ENCODE measurements at places on chromosomes 11 and 22.

DNA sequence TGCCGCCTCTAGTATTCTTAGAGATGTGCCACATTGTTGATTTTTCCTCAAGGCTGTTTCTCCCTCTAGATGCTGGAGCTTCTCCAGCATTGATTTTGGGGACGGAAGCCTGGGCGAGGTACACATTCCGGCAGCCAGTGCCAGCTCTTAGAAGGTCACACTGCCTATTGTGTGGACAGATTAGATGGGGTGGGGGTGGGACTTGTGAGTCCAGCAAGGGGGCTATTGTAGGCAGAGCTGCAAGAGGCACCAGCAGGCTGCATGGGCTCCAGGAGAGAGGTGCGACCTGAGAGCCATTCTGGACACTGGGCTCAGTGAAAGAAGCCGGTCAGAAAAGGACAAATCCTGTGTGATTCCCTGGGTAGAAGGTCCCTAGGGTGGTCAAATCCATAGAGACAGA lies 12.4 kb downstream of the C11orf21 start:
- no peak for DNase-seq

DNA sequence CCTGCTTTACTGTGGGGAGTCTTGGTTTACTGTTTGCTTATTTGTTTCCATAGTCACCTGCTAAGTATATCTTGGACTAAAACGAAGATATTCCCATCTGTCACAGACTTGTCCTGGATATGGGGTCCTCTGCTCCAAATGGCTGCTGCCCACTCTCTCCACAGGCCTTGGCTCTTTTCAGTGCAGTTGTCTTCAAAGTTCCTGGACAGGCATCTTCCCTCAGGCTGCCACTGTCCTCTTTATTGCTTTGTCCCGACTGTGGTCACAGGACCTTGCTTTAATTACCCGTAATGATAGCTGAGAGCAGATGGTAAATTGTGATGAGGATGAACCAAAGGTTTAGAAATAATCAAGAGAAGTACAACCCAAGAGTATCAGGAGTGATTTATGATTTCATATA lies 713.9 kb upstream of the CCDC179 start:
- DNase-seq: no peak

DNA sequence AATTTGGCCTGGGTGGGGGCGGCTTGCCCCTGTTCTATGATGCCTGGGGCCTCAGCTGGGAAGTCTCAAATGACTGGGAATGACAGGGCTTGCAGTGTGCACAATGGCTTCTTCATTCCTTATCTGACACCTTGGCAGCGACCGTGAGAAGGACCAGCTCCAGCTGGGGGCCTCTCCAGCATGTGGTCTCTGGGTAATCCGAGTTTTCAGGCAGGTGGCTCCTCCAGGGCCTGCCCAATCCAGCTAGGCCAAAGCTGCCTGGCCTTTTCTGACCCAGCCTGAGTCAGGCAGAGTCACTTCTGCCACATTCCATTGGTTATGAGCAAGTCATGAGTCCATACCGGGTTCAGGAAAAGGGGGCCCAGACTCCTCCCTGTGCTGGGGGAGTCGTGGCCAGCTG lies 646.0 kb downstream of the OPCML start:
- DNase-seq: no peak

GRCh38 chr11:78234006-78234405 lies 45.3 kb downstream of the USP35 start:
- DNase-seq: no peak

DNA sequence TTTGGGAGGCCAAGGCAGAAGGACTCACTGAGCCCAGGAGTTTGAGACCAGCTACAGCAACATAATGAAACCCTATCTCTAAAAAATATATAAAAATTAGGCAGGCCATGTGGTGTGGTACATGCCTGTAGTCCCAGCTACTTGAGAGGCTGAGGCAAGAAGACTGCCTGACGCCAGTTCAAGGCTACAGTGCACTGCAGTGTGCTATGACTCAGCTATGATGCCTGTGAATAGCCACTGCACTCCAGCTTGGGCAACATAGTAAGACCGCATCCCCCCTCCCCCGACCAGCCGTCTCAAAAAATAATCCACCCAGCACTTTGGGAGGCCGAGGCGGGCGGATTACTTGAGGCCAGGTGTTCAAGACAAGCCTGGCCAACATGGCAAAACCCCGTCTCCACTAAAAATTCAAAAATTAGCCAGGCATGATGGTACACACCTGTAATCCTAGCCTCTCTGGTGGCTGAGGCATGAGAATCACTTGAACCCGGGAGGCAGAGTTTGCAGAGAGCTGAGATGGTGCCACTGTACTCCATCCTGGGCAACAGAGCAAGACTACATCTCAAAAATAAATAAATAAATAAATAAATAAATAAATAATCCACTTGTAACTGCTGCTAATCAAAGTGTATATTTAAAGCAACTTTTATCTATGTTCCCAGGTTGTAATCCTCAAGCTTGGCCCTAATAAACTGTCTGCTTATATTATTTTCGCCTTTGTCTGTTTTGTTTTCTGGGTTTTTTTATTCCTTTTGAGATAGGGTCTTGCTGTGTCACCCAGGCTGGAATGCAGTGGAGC lies 7.8 kb downstream of the HPS5 start:
- DNase-seq: no peak

DNA sequence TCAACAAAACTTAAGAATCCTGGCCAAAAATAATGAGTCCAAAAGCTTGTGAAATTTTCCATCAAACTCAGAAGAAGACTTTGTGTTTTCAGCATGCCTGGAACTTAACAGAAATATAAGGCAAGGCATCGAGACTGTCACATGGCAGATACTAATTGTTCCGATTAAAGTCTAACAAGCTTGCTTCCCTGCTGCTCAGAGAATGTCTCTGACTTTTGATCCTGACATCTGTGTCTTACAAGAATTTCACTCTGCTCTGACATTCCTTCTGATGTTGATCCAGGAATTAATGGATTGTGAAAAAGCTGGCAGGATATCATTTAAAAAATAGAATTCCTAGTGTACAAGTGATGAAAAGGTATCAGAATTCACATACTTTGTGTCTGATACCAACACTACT lies 170.2 kb downstream of the DCDC1 start:
- no peak for DNase-seq

- no peak for DNase-seq
Observed at GRCh38 chr11:88469561-88470225, 132.2 kb upstream of the CTSC start.

DNA sequence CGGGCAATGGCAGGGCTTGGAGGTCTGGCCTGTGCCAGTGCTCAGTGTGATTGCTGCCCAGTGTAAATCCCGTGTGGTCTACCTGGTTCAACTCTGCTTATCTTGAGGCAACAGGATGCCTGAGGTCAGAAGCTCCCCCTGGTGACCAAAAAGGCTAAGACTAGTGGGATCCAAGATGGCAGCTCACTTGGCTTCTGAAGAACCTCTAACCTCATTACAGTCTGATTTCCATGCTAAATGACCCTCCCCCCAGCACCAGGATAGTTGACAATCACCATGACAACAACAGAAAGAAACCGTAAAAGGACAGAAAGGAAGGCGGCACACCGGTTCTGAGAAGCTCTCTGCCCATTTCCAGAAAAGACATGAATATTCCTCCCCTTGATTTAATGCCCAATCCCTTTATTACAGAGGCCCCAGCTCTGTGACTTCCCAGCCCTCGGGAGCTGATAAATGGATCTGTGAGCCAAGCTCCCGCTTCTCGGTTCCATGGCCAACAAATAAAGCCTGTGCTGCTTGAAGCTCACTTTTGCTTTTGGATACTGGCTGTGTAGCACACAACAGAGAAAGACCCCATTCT lies 398.4 kb downstream of the CTTN start:
- no peak for DNase-seq

- DNase-seq: no peak
Observed at GRCh38 chr11:79382301-79383050, 58.4 kb downstream of the TENM4 start.

DNA sequence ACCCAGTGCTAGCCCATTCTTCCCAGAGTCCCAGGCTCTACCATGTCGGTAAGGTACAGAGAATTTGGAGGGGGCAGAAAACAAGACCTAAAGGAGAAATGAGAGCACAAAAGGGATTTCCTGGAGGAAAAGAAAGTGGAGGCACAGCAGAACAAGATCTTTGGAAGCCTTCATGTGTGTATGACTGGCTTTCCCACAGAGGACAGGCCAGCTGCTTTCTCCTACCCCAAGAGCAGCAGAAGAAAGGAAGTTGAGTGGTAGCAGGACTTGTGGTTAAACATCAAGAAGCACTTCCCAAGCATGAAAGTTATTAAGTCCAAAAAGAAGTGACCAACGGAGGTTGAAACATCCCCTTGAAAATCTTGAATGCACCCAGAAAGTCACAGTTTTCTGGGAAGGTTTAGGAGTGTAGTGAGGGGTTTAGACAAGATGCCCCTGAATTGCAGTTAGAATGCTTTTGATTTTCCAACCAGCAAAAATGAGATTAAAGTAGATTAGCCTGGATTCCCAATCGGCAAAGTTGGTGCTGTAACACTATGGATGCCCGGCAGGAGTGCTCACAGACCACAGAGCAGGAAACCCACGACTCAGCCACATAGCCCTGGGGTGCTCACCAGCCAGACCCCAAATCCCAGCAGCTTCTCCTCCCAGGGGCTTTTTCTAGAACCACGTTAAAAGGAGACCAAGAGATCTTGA lies 608 bp downstream of the TMPRSS13 start:
- no peak for DNase-seq

- DNase-seq: peak; percentile 55
Observed at GRCh38 chr11:64743591-64744543, at the start of gene RASGRP2. TSS of gene RASGRP2 (minus strand) at chr11:64744142. CDS start at chr11:64742866, 1,276 bp downstream.

DNA sequence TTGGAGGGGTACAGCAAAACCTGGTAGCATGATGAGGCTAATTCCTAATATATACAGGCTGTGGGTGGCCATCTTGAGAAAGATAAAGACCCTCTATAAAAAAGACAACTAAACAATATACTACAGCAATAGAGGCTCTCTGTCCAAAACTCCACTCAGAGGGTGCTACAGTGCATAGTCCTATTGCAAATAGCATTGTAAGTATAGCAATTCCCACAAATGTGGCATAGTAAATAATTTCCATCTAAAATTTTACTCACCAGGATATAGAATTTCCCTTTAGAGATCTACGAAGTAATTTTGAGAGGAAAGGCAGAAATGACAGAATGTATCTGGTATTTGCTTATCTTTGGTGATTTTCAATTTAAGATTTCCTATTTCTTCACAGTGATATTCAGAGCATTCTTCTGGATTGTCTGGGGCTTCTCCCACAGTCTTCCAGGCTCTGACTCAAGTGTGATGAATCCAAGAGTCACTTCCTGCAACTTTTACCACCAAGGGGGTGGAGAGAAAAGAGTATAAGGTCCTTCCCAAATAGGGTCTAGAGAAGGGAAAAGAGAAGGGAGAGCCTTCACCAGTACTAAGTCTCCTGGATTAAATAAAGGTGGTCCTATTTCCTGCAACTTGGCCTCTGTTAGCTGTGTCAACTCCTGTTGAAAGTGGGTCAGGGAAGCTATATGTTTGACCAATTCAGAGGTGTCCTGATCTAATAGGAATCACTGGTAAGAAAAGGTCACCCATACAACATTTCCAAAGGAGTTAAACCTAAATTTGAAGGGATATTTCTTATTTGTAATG lies 1054.7 kb upstream of the CNTN5 start:
- no peak for DNase-seq

DNA sequence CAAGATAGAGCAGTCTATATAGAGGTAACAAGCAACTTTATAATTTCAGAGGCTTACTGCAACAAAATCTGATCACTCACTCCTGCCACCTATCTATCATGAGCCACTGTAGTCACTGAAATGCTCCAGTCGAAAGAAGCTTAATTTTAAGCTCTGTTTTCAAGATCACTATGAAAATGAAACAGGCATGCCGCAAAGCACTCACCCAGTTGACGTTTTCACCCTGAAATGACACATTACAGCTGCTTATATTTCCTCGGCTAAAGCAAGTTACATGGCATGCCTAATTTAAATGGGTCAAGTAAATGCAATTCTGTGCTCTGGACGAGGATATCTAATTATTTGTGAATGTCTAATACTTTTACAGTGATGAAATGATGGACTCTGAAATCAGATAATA lies 616.3 kb downstream of the FAM181B start:
- DNase-seq: no peak

GRCh38 chr11:22635689-22636088 lies 10.1 kb upstream of the FANCF start:
- DNase-seq: no peak

GRCh38 chr11:73321604-73322381 lies 13.7 kb downstream of the ARHGEF17 start:
- no peak for DNase-seq

DNA sequence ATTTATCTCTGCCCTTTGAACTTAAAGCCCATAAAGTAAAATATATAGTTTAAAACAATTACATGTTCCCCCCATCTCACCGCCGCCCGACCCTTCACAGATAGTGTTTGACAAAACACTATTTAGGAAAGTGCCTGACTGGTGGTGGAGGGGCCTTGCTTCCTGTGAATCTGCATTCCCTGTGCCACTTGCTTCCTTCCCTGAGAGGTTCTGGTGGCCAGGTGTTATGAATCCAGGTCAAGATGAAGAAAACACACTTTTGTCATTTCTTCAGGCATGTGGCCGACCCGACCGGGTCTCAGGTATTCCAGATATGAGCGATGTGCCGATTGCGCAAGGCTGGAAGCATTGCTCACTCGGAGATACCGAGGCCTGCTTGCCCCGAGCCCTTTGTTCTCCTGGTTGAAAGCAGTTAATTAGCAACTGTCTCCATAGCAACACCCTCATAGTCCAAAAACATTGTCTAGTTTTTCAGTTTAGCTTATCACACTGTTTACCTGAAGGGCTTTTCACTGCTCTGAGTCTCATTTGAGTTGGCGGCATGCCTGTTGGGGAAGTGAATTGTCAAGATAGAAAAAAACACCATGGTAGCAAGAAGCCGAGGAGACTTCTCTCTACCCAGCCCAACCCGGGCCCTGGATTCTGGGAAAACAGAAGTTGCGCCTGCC lies 128.3 kb downstream of the TEAD1 start:
- no peak for DNase-seq

- no peak for DNase-seq
Observed at GRCh38 chr11:12834166-12834565, 159.9 kb downstream of the TEAD1 start.

GRCh38 chr11:37109286-37109585 lies 511.2 kb upstream of the RAG2 start:
- no peak for DNase-seq

DNA sequence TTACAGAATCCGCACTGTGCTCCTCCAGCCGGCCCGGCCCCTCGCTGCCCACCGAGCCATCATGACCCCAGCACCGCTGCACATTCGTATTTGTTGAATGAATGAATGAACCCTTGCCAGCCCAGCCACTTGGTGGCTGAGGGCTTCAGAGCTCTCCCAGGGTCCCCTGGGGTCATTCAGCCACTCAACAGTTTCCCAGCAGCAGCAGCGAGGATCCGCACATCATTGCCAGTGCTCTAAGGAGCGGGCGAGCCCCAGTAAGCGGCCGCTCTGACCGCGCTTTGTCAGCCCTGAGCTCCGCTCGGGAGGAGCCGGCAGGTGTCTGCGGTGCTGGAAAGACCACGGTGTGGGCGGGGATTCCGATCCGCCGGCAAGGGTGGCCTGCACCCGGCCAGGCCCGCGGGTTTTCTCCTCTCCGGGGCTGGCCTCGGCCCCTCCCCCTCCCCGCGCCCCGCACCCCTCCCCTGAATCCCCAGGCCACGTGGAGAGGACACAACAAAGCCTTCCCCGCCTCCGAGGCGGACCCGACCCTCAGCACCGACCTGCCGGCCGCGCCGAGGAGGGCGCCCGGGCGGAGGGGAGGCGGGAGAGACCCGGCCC lies 563 bp downstream of the BID start:
- DNase-seq: no peak

All from stimulated activated CD4-positive, alpha-beta T cell treated with anti-CD3 and anti-CD28 coated beads, Interleukin-1b, Interleukin-23, amount 100 ng/mL, for 24 hours (primary cell).